Left hindlimb (tissue), 1 donor: ENCODE measurements at places on chromosomes 5 and 9.

GRCh38 chr5:137490591-137490990 lies 8.5 kb downstream of the SPOCK1 start:
- DNase-seq, result no peak

DNA sequence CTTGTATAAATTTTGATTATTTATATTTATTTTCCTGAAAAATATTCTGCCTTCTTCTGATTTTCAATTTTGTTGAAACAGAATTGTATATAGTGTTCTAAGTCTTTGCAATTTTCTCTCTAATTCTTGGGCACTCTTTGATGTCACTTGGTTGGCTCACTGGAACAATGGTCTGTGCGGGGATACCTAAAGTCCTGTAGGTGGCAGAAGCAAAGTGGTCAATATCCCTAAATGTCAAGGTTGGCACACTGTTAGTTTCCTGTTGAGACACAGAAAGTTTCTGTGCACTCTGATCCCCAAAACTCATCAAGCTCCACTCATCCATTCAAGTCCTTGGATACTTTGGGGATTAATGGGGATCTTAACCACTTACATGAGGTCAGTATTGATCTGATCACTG lies 480.8 kb upstream of the CCNG1 start:
- DNase-seq, result no peak

DNA sequence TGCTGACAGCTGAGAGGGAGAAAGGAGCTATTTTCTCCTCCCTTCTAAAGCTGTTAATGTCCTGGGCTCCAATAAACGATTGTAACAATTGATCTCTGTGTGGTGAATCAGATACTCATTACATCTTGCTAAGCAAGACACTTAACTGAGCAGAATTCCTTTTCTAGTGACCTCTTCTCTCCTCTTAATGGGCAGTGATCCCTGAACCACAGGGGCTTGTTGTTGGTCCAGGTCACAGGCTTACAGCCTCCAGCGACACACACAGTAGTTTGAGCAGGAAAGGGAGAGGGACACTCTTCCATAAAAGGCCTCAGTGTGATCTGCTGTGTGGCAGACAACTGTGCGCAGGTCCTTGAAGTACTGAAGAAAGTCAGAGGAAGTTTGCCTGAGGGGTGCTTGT lies 58.5 kb upstream of the MYO10 start:
- no peak for DNase-seq

GRCh38 chr5:149418910-149419531 lies 39.9 kb upstream of the IL17B start:
- DNase-seq, result no peak

- DNase-seq, result no peak
Measured at GRCh38 chr5:143652108-143652700, 159.8 kb upstream of the HMHB1 start.

DNA sequence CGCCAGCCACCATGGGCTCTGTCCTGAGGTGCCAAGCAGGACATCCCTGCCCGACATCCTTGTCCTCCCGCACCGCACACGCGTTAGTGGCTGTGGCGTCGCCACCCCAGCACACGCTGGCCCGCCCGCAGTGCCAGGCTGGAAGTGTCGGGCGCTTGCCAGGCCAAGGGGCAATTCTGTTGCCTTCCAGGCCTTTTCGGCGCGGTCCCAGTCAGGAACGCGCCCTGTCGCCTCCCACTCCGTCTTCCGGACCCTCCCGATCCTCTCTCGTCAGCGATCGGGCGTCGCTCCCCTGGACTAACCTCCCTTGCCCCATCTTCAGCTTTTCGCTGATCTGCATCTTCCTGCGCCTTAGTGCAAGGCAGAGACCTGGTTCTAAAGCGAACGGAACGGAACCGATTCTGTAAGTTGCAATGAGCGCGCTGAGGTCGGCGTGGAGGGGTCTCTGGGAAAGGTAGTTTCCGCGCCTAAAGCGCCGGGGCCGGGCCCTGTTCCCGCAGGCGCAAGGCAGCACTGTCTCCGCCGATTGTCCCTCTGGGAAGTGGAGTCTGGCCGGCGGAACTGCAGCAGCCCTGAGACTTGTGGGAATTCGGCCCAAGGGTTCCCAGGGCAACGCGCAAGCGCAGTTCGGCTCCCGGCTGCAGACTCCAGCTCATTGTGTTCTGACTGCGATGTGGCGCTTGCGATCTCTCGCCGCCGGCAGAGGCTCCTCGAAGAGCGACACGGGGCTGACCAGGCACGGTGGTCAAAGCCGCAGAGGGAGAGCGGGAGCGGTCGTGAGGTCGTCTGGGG lies at the start of gene ZNF454:
ZNF454 (plus strand) TSS at position 630 of the 792 bp plus-strand sequence. CDS start 1,594 bp downstream, outside the sequence.
- DNase-seq, result peak; percentile 95

GRCh38 chr9:87359264-87359663 lies 138.4 kb upstream of the DAPK1 start:
- DNase-seq, result no peak

DNA sequence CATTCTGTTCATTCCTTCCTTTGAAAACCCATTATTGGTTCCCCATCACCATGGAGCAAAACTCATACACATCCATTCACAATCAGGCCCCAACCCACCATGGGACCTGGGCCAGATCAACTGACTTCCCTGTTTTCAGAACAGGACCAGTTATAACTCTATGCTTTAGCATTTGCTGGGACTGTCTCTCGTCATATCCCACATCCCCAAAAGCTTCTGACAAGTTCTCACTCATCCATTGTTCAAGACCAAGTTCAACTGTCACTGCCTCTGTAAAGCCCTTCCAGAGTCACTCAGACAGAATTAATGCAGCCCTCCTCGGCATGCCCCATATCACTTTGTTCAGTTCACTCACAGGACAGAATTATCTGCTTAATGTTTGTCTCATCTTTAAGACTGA lies 4.0 kb downstream of the FAM169A start:
- no peak for DNase-seq

DNA sequence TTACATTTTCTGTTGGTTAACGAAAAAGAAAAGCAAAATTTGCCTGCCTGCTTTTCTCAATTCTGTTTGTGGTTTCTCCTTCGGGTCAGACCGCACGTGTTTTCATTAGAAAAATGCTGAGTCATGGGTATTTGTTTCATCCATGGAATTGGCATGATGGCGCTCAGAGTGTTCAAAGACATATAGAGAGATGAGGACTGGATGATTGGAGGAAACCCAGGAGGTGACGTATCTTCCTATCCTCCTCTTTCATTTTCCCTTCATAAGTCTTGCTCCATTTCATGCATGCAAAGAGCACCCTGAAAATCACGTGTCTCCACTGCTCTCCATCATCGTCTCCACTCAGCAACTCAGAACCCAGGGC lies 353.8 kb upstream of the WWC1 start:
- no peak for DNase-seq

DNA sequence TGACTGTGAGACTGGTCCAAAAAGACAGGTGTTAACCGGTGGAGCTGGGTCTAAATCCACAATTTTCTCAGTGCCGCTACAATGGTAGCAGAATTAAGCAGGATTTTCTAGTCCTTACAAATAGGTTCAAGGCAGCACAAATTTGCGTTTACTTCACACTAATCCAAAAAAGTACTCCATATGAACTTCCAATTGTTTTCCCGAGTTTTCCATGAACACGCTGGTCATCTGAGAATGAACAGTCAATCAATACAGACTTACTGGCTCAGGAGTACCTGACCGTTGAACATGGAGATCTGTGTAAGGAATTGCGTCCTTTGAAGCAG lies 709 bp downstream of the SLC35D2 start:
- no peak for DNase-seq

DNA sequence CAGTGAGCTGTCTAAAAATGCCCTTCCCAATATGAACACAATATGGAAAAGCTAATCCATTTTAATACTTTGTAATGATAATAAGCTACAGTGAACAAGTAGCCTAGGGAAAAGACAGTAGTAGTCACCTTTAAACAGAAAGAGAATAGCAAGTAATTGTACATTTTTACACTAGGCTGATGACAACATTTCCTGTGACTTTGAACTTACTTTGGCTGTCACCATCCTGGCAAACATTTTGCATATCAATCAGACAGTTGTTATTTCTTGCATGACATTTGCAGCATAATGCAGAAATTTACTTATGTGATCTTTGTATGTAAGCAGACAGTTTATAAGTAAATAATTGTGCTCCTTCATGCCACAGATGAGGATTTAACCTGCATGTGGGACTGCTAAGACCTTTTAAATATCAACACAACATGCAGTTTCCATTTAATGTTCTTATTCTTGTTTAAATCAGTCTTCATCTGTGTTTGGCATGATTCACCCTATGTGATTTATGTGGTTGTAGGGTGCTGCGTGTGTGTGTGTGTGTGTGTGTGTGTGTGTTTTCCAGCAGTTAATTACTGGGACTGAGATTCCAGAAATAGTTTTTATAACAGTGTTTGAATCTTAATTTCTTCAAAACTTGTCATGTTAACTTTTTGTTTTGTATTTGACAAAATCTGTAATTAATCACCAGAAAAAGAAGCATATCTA lies 997.1 kb upstream of the ARRDC3 start:
- no peak for DNase-seq

DNA sequence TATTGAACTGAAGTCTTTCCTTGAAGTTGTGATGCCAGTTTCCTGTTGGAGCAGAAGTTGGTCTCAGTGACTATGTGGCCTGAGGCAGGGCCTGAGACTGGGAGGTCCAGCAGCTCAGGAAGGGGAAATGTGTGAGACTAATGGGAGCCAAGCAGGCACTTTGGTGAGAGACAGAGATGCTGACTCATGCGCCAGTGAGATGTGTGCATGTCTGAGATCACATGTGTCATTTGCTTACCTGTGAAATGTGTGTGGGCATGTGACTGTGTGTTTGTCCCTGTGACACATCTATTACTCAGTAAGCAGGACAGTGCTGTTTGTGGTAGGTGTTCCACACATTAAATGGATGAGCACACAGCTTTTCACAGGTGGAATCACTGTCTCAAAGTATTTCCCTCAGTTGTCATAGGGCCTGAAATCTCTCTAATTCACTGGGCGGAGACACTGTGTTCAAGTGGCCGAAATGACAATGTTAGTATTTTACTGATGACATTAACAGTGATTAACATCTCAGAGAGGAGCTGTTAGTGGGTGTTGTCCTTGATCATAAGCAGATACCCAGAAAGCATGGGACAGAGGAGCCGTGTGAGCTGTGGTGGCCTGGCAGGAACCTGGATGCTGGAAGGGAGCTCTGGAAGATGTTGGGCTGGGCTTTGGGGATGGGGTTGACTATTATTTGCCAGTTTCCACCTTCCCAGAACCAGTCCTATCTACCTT lies 7.4 kb downstream of the NPR2 start:
- no peak for DNase-seq

GRCh38 chr5:16819522-16820167 lies 116.4 kb downstream of the MYO10 start:
- DNase-seq, result peak; percentile 47

DNA sequence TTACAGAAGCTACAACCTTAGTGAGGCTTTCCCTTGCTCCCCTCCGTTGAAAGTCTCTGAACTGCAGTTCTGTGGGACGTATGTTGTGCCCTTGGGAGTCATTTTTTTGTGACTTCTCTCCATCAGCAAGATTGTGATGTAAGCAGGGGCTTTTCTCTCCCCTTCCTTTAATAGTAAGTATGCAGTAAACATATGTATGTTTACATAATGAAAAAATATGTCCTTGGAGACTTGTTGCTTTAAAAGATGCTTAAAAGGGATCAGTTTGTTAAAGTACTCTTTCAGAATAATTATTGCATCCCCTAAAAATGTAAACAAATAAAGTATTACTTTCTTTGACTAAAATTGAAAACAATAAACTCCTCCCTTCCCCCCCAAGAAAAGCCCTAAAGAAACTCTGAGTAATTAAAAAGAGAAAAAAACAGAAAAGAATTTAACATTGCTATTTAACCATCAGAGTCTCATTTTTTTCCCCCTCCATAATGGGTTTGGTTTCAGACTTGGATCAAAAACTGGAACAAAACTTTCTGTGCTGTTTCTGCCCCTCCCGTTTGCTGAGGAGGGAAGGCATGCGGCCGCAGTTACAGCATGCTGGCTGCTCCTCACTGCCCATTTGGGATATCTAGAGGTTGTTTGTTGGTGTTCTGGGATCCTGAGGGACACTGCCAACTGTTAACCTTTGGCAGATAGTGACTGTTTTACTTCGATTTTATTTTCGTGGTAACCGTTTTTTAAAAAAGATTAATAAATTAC lies 40.2 kb downstream of the TRIO start:
- DNase-seq, result no peak

- no peak for DNase-seq
Measured at GRCh38 chr9:72255569-72255968, 106.3 kb downstream of the GDA start.

GRCh38 chr9:87713988-87714330 lies 12.0 kb upstream of the CTSL start:
- DNase-seq, result no peak

DNA sequence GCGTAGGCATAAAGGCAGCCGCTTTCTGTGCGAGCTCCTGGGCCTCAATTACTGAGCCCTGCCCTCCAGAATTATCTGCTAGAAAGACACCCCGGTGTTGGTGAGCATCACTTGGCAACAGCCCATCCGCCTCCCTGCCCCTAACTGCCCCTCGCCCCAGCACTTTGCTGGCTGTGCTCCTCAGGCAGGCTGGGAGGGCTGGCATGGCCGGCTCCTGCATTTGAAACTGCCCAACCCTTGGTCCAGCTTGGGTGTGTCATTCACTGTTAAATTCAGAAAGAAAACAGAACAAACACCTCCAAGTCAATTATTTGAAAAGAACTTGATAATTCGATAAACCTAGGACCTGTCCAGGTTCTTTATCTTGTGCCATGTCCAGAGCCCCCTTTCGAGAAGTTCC lies 334.2 kb downstream of the IRX2 start:
- DNase-seq, result no peak
